ENCODE measurements at places on chromosomes 3 and 15.

- DNase-seq: no peak
Observed at GRCh38 chr3:143895805-143896204, 47.5 kb upstream of the SLC9A9 start.

- no peak for DNase-seq
Observed at GRCh38 chr15:67691450-67691849, 133.9 kb upstream of the SKOR1 start.

GRCh38 chr3:144989807-144990206 is 1018.2 kb downstream of the DIPK2A start:
- no peak for DNase-seq

DNA sequence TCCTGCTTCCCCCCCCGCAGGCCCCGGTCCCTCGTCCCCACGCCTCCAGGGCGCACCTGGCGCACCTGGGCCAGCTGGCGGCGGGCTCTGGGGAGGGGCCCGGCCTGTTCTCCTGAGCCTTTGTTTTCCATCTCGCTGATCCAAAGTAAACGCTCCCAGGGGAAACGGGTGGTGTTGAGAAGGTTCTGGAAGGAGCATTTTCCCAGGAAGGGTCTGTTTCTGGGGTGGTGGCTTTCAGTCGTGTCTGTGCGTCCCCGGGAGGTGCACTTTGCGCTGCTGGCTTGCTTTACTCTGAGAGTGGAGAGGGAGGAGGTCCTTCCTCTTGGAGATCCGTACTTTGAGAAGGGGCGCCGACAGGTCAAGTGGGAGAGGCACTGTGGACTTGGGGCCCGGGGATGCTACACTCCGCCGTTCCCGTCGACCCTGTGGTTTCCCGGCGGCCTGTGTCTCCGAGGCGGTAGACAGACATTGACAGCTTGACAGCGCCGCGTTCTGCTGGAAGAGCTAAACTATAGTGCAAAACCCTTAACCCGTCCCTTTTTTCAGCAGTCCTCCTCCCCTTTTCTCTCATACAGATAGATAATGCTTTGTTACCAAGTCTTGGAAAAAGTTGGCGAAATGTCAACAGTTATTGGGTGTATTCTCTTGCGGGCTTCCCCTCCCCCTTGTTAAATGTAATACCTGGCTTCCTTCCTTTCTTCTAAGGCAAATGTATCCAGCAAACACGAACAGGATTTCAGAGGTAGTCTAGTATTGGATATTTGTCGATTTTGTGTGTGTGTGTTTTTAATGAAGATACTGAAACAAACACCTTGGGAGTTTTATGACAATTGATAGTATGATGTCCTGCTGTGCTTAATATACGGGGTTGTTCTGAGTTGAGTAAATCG is 6.5 kb downstream of the TPM1 start:
- peak; percentile 68 for DNase-seq

- no peak for DNase-seq
Observed at GRCh38 chr3:49721896-49722781, 1.6 kb downstream of the GMPPB start.

- no peak for DNase-seq
Observed at GRCh38 chr3:58899159-58899952, 150.5 kb downstream of the CFAP20DC start.

DNA sequence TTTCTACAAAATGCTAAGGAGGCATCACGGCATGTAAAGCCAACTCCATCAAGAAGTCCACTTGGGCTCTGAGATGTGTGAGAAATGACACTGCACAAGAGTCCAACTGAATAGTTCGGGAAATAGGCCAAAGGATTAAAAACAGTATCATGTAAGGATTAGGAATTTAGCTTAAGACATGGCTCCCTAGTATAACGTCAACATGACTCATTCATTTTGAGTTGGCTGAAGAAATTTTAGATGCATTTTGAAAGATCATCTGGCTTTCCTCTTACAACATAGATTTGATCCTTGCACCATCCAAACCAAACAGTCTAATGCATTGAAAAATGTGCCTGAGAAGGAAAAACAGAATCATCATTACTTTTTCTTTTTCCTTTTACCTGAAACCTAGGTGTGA is 109.3 kb upstream of the MME start:
- DNase-seq: no peak

DNA sequence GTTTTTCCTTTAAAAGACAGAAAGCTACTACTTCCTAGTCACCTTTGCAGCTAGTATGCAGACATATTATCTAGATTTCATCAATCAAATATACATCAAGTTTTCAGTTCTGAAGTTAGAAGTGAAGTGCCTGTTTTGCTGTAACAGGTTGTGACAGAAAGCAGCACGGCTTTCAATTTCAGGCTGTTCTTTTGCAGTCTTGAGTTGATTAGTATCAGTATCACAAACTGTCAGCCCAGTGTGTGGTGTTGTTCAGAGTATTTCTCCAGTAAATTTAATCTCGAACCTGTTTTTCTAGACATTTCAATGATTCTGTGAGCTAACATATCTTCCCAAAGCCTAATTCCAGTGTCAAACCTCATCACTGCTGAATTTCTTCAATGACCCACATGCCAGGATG is 1050.8 kb downstream of the DIPK2A start:
- DNase-seq: no peak
